ENCODE measurements at places on chromosomes 6 and 20.

- no peak for DNase-seq
Observed at GRCh38 chr20:33789109-33789857, 21.9 kb upstream of the CHMP4B start.

DNA sequence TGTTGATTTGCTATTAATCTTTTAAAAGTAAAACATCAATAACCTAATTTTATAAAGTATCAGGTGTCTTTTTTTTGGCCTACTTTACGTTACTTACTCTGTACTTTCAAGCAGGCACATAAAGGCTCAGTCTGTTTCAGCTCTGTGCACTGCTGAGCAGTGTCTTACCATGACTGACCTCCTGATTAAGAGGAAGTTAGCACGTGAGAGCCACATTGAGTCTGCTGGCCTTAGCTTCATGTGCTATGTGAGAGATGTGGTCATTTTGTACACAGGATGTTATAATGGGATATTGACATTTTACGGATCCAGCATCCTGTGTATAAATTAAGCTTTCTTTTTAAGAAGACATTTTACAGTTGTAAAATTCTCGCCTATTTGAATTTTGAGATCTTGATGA lies 31.9 kb downstream of the ARID1B start:
- DNase-seq = no peak

GRCh38 chr20:59605601-59606364 lies 1.4 kb downstream of the PHACTR3 start:
- DNase-seq = no peak

DNA sequence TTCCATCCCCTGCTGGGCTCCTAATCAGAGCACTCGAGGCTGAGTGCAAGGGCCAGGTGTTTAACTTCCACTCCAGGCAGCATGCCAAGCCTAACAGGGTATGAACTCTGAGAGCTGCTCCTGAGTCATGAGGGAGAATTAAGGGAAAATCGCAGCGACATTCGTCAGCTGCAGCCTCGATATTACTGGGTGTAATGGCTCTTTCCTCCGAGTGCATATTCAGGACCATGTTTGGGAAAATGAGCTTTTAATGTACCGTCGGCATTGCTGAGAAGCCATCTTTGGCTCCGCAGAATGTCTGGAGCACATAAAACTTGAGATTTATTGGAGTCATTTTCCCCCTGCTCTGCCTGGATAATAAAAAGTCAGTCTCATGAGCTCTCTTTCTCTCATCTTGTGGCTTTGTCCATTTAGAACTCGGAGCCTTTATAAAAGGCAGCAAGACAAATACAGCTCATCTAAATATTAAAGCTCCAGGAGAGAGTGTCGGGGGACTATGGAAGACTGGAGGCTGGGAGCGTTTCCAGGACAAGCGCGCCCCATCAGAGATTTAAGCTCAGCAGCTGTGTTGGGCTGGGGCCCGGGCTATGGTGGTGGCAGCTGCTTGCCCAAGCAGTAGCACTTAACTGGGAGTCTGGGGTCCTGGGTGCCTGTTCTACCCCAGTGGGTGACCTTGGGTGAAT lies 103.7 kb downstream of the TOX2 start:
- DNase-seq = no peak

DNA sequence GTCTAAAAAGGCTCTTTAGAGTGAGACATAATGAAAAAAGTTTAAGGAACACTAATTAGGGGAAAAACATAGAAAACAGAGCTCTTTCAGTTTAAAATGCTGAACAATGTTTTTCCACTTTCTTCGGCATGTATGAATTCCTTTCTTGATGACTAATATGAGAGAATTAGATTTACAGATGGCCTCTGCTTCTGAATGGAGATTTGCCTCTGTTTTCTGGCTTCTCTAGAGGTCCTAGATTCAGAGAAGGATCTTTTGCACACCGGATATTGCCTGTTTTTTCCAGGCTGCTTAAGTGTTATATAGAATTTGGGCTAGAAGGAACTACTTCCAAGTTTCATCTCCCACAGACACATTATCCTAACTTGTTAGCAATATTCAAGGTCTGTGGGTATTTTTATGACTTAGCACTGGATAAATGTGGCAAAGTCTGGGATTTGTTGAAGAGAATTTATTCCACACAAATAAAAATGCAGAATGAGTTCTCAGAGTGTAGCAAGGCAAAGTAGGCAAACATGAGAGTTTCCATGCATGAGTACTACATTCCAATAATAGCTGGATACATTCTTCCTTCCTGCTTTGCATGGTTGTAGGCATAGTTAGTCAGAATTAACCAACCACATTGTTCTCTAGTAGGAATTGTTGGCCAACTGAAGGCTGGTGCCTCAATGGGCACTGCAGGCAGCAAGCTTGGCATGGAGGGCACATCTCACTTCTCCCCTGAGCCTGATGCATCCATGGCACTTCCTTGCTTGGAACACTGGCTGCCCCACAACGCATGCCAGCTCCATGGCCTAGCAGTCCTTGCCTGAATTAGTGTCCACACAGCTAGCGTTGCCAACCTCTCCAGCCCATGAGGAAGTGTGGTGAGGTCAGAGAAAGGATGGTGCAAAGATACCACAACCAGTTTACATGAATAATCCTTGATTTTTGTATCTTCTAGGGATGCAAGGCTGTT lies 224.2 kb downstream of the CLIC5 start:
- DNase-seq = no peak

GRCh38 chr6:1461207-1461606 lies 71.8 kb downstream of the FOXF2 start:
- no peak for DNase-seq

DNA sequence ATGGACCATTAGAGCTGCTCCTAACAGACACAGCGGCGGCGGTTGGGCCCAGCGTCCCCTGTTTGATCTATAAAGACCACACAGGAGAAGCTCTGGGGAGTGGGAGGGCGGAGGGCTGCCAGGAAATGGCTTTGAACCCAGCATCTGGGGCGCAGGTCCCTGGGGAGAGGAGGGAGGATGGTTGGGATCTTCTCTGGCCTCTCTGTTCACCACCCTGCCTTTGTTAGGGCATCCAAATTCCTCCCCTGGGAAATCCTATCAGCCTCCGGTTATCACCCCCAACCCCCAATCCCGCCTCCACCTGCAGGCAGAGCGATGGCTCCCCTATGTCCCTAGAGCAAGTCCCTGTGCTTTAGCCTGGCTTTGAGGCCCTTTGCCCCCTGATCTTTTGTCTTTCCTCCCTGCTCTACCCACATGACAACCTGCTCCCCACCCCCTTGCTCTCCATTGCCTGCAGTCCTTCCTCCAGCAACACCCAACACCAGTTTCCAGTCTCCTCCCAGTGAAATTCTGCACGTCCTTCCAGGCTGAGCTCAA lies 7.1 kb downstream of the XKR7 start:
- DNase-seq = no peak

DNA sequence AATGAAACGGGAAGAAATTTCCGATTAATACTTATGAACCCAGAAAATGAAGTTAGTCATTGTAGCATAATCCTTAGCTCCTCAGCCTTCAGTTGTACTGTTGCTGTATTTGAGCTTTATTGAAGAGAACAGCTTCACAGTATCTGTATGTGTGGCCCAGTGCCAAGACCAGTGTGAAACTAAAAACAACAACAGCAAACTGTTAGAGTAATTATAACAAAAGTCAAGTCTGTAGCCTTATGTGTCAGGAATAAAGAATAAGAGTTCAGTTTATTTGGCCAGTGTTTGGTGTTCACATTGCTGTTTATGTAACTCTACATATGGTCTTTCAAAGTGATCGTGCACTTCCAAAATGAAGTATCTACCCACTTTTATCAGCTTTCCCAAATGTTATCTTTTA lies 70.9 kb downstream of the ARID1B start:
- no peak for DNase-seq

DNA sequence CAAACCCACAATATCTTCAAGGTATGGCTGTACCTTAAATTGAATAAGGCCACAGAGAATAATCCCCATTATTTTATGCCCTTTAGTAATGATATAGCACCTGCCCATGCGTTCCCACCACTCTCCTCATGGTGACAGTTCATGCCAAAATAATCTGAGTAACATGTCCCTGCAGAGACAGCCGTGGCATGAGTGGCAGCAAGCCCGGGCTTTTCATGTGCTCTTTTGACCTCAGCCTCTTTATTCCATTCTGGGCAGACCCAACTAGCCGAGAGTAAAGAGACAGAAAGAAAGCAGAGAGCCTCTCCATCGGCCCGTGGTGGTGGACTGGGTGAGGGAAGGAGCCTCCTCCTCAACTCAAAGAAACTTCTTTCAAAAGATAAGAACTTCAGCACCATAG lies 19.9 kb upstream of the POPDC3 start:
- DNase-seq = no peak

DNA sequence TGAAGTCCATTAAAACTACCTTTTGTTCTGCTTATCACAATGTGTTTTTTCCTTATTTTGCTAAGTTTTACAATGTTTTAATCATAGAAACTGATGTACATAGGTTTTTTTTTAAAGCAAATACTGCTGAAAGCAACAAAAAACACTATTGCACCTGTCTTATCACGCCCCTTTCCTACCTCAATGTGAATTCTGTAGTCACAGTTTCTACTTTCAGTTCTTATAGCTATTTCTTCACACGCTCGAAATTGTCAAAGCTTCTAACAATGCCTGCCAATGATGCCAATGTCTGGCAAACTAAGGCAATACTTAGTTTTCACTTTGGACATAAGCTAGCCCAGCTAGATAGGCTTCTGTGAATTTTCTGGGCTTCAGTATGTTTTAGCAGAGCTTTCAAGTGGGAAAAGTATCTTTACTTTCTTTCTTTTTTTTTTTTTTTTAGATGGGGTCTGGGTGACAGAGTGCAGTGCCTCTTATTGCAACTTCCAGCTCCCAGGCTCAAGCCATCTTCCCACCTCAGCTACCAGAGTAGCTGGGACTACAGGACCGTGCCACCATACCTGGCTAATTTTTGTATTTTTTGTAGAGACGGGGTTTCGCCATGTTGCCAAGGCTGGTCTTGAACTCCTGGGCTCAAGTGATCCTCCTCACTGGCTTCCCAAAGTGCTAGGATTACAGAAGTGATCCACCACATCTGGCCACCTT lies 85.5 kb upstream of the HTR1B start:
- no peak for DNase-seq

- no peak for DNase-seq
Observed at GRCh38 chr20:48999890-49000870, 45.9 kb upstream of the CSE1L start.

- no peak for DNase-seq
Observed at GRCh38 chr20:58701431-58702160, 9.0 kb downstream of the NPEPL1 start.

- DNase-seq = no peak
Observed at GRCh38 chr20:53044296-53044695, 72.1 kb downstream of the TSHZ2 start.

Measured in cortex of kidney (tissue), 1 donor.